ENCODE measurements at places on chromosomes 7 and 10.

GRCh38 chr10:83612050-83612449, 527.3 kb upstream of the GHITM start:
- peak; percentile 55 for DNase-seq

DNA sequence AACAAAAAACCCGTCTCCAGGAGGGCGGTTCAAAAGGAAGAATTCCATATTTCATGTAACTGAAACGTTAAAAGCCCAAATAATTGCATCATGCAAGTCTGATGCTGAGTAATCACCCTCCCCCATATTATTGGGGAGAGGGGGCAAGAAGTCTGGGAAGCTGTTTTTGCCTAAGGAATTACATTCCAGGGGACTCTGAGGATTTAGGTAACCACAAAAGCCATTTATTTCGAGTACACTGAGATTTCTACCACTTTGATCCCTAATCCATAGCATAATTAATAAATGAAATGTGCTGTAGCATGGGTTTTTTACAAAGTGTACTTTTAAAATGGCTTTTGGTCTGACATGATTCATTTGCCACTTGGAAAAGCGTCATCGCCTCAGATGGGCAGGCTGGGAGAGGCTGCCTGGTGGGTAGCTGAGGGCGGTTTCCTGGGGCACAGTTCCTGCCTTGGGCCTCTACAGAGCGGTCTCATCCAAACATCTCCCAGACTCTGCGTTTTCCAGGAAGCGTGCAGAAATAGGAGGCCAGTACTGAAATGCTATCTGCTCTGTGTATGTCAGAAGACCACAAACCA, 106.5 kb downstream of the TCF7L2 start:
- peak; percentile 90 for DNase-seq

DNA sequence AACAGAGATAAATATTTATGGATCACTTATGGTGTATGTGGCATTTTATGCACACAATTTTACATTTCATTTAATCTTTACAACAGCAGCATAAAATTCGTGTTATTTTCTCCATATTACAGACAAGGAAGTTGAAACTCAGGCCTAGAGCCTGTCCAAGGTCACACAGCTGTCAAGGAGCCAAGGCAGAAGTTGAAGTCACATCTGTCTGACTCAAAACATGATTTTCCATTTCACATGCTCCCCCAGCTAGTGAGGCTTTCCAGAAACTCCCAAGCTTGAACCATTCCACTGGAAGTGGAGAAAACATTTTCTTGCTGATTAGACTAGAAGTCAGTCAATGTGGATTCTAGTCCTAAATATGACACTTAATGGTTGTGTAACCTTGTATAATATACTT, 110.5 kb downstream of the HECTD2 start:
- no peak for DNase-seq

GRCh38 chr10:80617807-80618206, 80.1 kb downstream of the SH2D4B start:
- DNase-seq, result no peak

DNA sequence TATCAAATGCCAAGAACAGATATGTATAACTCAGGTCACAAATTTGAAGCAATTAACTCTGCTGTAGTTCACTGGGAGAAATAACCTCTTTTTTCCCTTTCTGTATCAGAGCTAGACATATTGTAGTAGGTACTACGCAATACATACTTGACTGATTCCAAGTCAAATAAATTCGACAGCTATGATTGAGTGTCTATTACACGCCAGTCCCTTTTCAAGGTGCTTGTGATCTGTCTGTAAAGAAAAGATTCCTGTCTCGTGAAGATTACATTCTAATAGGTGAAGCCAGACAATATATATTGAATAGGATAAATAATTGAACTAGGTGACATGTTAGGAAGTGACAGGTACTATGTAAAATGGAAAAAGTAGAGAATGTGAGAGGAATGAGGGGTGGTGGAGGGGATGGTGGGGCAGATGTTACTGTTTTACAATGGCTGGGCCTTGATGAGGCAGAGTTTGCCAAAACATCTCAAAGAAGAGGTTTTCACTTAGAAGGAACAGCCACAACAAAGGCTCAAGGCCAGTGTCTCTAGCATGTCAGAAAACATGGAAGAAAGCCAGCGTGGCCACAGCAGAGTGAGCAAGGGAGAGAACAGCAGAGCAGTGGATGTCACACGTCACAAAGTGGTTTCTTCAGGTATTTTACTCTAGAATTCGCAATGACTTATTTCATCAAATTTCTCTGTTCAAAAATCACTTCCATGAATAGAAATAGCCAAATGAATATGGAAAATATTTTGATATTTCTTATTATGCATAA, 282.6 kb upstream of the CACNA2D1 start:
- peak; percentile 21 for DNase-seq

DNA sequence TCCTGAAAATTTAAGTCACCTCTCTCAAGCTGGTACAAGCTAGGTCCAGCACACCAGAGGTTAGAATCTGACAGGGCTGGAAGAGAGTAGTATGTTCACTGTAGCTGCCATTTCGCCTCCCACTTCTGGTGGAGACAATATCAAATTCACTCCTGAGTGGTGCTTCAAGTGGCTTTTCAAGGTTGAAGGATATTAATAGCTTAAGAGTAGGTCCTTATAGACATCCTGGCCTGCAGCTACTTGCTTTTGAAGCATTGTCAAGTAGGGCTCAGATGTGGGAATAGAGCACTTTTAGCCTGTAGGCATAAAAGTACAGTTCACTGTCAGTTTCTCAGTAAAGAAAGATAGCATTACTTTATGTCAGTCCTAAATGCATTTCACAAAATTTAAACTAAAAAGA, 270.5 kb upstream of the PLPP4 start:
- DNase-seq, result no peak

- no peak for DNase-seq
Measured at GRCh38 chr10:125221716-125222115, 61.4 kb upstream of the CTBP2 start.

DNA sequence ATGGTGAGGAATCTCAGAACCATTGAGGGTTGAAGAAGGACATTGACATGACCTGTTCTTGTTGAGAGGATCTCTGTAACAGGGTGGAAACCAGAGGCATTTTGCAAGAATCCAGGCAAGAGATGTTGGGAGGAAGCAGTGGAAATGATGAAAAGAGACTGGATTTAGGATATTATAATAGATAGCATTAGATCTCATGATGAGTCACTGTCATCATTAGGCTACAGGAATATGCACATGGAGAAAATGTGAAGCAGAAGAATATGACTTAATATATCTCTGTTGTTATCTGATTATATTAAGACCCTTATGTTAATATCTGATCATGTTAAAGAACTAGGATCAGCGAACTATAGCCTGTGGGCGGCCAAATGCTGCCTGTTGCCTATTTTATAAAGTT, 393.0 kb upstream of the MTPN start:
- DNase-seq, result no peak

DNA sequence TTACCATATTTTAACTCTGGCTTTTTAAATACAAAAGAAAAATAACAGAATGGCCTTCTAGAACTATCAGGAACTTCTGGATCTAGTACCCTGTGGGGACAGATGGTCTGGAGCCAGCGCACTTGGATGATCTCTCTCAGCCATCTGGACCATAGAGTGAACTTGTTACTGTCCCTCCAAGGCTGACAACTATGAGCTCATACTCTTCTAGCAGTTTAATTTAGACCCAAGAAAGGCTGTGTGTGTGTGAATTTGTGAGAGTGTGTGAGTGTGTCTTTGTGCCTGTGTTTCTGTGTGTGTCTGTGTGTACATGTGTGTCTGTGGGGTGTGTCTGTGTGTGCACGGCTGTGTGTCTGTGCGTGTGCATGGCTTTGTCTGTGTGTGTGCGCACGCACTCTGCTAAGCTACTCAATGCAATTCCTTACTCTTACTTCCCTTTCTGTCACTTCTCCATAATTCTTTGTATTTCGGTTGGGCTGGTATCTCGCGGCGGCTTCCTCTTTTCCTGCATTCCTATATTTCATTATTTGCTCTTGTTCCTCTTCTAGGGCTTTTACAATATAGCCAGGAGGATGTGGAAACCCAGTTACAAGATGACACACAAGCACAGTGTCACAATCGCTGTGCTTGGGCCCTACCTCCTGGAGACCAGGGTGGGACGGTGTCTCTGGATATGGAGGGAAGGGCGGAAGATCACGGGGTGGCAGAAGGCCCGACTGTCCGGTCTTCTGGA, 51.9 kb downstream of the IKZF1 start:
- no peak for DNase-seq

GRCh38 chr7:33903791-33904680, 1.3 kb upstream of the BMPER start:
- peak; percentile 60 for DNase-seq

DNA sequence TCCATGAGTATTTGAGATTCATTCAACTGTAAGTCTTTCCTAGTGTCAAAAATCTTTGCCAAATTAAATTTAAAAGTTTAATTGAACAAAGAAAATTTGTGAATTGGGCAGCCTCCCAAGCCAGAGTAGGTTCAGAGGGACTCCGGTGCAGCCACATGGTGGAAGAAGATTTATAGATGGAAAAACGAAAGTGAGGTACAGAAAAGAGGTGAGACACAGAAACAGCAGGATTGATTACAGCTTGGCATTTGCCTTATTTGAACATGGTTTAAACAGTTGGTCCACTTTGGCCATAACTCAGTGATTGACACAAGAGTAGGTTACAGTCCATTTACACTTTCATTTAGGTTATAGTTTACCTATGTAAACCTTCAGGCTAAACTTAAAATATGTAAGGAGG, 465.8 kb downstream of the ARL4A start:
- no peak for DNase-seq

- DNase-seq, result peak; percentile 17
Measured at GRCh38 chr10:125857185-125857760, 23.8 kb downstream of the DHX32 start.

- no peak for DNase-seq
Measured at GRCh38 chr10:113261611-113262091, 291.2 kb upstream of the HABP2 start.

All from M059J (cell line).